ENCODE measurements at places on chromosomes 2 and 18.

GRCh38 chr2:139209586-139209985 is 429.4 kb upstream of the NXPH2 start:
- DNase-seq: no peak

GRCh38 chr2:230362030-230362691 is 35.2 kb downstream of the SP140L start:
- DNase-seq: no peak

DNA sequence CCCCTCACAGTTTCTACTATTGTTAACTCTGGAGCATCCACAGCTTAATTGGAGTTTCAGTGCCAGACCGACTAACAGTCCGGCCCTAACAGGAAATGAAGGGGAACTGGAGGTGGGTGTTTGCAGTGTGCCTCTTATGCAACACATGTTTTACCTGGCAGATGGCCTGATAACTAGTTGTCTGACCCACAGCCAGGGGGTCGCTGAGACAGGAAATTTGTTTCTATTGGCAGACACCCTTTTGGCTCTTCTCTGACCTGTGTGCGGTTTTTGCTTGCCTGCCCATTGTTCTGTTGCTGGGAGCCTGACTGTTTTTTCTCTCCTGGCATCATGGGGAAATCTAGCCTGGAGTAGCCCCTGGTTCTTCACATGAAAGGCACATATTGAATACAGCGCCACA is 1329.8 kb downstream of the DSC3 start:
- no peak for DNase-seq

DNA sequence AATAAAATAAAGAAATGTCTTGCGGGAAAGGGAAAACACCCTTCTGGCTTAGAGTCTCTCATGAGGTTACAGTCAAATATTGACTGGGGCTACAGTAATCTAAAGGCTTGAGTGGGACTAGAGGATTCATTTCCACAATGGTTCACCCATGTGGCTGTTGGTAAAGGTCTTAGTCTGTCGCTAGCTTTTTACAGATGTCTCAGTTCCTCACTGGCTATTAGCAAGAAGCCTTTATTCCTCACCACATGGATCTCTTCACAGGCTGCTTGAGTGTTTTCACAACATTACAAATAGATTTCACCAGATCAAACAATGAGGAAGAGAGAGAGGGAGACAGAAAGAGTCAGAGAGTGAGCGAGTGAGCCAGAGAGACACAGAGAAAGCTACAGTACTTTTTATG is 8.3 kb upstream of the ZC3H15 start:
- no peak for DNase-seq

DNA sequence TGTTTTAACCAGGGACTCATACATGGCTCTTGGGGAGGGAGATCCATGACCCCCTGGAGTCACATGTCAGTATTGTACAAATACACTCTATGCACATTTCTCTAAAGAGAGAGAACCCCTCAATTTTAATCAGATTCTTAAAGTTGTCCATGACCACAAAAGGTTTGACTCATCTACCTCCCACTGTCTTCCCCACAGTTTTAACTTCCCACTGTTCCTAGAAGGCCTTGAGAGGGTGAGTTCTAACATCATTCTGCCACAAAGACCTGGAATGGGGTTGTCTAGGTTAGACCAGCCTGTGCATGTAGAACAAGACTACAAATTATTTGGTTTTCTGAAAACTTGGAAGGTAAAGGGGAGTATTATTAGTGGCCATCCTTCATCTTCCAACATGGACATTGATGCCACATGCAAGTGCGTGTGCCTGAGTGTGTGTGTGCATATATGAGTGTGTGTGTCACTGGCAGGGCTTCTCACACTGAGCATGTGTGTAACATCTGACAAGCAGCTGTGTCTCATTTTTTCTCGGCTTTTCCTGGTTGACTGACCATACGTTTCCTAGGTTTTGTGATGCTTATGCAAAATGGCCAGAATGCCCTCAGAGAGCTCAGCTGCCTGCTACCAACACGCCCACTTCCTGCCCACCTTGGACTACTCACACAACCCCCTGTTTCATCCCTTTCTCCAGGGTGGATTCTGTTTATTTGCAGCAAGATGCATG is 94.6 kb upstream of the LGALSL start:
- peak; percentile 65 for DNase-seq

- no peak for DNase-seq
Measured at GRCh38 chr2:210540900-210541289, 15.5 kb upstream of the CPS1 start.

- no peak for DNase-seq
Measured at GRCh38 chr2:44166096-44166495, 2.6 kb upstream of the PPM1B start.

DNA sequence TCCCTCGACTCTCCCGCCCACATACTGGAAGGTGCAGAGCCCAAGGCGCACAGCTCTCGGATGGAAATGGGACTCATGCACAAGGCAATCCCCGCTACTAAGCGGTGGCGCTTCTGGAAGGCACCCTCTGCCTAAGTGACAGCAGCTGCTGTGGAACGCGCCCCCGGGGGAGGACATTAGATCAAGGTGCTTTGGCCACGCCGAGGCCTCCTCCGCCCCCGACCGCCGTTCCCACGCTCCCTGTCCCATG is 202 bp downstream of the MCEE start:
- DNase-seq: no peak

DNA sequence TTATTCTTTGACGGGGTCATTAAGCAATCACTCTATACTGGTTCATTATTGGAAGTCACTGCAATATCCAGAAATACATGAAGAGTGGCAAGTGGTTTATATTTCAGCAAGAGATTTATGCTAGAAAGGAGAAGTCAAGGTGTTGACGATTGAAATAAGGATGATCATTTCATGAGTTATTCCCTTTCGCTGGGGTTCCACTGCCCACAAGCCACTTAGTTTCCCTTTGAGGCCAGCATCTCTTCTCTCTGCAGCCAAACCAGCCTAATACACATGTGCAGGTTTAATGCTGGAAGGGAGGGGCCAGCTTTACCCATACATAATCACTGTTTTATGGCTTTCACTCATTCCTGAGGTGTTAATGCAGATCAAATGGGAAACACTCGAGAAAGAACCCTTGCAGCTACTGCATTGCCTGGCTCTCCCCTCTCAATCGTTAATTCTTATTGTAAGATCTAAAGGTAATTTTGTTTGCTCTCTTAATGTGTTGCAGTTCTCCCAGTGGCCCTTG is 108.4 kb downstream of the MEIS1 start:
- DNase-seq: no peak

DNA sequence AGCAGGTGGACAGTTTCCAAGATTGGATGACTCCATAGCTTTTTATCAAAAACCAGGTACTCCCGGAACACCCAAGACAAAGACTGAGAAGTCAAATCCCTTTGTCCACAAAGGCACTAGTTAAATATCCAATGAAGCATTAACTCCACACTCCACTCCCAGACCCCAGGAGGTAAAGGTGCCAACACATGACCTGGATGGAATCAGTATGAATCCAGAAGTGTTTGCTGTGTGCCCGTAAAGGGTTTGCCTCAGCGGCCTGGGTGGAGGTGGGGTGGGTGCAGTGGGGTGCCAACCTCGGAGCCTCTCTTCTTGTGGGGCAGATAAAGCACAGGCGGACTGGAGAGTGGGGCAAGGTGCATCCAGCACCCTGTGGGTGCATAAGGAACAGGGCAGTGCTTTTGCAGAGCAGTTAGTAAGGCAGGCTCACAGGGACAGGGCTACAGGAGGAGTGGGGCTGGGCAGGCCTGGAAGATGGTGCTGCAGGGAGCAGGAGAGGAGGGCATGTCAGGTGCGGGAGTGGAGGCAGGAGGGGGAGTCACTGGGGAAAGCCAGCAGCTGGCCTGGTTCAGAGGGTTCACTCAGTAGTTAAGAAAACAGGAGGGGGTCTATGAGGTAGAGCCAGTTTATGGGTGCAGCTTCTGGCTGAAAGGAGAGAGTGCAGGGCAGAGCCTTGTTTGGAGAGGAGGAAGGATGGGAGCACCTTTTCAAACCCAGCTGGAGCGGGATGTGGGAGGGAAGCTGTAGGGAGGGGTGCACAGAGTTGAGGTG is 208.4 kb upstream of the SMAD2 start:
- no peak for DNase-seq

GRCh38 chr2:235934774-235935484 is 233.3 kb downstream of the GBX2 start:
- no peak for DNase-seq

DNA sequence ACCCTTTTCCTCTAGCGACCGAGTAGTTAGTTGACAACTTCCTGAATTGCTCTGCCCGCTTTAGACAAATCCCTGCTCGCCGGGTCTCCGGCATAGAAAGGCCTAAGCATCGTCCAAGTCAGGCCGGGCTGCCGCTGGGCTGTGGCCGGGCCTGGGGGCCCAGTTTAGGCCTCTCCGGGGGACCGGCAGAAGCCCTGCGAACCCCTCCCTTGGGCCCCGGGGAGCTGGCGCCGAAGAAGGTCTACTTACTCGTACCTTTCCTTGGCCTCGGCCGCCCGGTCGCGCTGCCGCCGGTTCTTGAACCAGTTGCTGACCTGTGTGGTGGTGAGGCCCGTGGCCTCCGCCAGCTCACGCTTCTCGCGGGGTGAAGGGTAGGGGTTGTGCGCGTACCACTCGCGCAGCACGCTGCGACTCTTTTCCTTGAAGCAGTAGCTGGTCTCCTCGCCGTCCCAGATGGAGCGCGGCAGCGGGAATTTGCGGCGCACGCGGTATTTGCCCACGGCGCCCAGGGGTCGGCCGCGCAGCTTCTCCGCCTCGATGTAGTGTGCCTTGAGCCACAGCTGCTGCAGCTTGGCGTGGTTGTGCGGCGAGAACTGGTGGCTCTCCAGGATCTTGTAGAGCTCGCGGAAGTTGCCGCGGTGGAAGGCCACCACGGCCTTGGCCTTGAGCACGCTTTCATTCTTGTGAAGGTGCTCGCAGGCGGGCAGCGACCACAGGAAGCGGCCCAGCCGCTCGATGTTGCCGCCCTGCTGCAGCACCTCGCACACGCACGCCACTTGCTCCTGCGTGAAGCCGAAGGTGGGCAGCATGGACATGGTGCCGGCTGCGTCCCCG is 739 bp downstream of the SIX2 start:
- peak; percentile 35 for DNase-seq

GRCh38 chr2:220134756-220135534 is 507.5 kb downstream of the SLC4A3 start:
- no peak for DNase-seq

DNA sequence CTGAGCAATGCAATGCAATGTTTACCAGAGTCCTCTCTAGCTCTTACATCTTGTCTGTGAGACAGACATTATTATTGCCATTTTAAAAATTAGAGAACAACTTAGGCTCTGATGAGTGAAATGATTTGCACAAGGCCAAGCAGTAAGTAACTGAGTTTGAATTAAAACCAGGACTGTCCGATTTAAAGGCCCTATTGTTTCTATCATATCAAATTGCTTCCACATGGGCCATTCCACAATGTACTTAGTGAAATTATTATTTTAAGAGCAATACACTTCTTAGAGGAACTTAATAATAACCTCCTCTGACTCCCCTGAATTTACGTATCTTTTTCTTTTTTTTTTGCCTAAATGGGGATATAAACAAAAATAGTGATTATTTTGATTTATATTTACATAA is 64.6 kb downstream of the PLCL1 start:
- DNase-seq: no peak

DNA sequence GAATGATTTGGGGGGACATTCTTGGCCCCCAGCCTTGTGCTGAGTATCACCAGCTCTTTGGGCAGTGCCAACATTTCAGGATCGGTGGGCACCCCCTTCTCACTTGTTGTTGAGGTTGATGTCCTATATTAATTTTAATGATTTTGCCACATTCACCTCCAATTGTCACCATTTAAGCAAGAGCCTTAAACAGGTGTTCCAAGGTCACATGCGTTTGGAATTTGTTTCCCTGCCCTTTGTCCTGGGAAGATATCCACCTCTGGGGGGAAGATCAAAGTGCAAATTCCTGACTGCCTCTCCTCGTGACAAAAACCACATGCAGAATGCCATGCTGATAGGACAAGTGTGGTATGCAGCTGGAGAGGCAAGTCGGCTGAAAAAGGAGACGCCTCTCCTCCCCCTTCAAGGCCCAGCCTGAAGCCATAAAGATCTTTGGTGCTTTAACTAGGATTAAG is 72.5 kb upstream of the ID2 start:
- peak; percentile 58 for DNase-seq

- peak; percentile 49 for DNase-seq
Measured at GRCh38 chr18:77147418-77147852, 14.9 kb upstream of the MBP start.

GRCh38 chr2:237159006-237159911 is 73.6 kb downstream of the COPS8 start:
- no peak for DNase-seq

- DNase-seq: no peak
Measured at GRCh38 chr2:50018292-50018691, 864.0 kb upstream of the FSHR start.

- DNase-seq: peak; percentile 33
Measured at GRCh38 chr2:142868229-142868762, 9.2 kb upstream of the KYNU start.

Measured in fibroblast of skin of back (primary cell).